LHCN-M2 (cell line): ENCODE measurements at places on chromosomes 1 and 21. TPM values are rescaled to one million over a fixed set of nuclear protein-coding genes. Genes with fewer than 3 reads are reported as not detected.
A peak's percentile ranks its signal among the peaks of the same experiment; 100 is the strongest.

DNA sequence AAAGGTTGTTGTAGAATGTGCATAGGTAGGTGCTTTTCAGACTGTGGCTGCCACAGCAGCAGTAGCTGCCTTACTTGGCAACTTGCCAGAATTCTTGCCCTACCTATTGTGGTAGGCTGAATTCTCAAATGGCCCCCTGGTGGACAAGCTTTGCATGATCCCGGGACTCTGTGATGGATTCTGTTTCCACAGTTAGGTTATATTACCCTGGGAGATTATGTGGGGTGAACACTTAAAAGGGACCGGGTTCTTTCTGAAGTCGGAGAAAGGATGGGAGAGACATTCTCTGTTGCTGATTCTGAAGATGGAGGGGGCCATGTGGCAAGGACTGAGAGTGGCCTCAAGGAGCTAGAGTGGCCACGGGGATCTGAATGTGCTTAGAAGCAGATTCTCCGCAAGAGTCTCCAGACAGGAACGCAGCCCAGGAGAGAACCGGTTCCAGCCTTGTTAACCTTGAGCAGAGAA, 32.1 kb upstream of the KCNE1 start:
- DNase-seq: peak; percentile 75

DNA sequence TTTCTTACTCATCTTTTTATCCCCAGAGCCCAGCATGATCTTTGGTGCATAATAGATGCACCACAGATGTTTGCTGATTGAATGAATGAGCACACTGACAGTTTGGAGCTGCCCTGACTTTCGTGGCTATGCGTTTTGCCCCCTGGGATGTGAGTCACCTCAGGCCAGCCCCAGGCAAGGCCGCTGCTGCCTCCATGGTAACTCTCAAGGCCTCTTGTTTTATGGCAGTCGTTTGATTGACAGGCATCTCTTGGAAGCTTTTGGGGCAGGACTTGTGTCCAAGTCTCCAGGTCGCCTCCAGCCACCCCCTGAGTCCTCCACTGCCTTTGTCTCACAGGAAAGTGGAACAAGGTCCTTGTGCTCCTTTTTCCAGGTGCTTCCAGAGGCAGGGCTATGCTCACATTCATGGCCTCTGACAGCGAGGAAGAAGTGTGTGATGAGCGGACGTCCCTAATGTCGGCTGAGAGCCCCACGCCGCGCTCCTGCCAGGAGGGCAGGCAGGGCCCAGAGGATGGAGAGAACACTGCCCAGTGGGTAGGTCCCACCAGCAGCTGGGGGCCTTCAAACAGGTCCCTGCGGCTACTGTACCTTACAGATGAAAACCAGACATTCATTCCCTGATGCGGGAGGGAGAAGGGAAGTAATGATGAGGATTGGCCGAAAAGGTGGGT, 11.2 kb downstream of the PSEN2 start:
- DNase-seq: no peak

- DNase-seq: no peak
These were observed 319 bp downstream of the HES2 start for GRCh38 chr1:6419397-6419803.

DNA sequence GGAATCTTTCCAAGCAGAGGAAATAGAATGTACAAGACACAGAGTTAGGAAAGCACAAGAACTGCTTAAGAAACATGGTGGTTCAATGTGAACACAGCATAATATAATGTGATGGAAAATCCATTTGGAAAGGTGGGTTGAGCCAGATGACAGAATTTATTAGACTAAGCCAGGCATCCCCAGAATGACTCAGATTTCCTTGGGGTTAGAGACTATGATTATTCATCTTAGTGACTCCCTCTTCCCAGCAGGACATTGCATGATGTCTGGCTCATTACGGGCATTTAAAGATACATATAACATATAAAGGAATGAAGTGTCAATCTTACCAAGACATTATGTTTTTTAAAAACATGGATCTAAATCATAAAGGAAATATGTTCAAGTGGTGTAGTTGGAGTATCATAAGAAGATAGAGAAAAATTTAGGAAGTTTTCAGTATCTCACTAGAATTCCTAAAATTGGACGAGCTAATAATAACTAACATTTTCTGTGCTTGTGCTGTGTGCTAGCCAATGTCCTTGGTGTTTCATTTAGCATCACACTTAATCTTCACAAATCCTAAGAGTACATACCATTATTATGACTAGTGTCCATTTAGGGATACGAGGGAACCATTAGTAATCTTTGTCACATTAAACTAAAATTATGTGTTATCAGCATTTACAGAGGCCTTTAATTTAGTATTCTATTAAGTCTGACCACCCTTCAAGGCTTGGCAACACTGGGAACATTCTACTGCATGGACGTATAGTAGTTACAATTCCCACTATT, 41.0 kb upstream of the ST6GALNAC5 start:
- peak; percentile 84 for DNase-seq

GRCh38 chr1:185328255-185328654, 11.2 kb upstream of the IVNS1ABP start:
- no peak for DNase-seq

DNA sequence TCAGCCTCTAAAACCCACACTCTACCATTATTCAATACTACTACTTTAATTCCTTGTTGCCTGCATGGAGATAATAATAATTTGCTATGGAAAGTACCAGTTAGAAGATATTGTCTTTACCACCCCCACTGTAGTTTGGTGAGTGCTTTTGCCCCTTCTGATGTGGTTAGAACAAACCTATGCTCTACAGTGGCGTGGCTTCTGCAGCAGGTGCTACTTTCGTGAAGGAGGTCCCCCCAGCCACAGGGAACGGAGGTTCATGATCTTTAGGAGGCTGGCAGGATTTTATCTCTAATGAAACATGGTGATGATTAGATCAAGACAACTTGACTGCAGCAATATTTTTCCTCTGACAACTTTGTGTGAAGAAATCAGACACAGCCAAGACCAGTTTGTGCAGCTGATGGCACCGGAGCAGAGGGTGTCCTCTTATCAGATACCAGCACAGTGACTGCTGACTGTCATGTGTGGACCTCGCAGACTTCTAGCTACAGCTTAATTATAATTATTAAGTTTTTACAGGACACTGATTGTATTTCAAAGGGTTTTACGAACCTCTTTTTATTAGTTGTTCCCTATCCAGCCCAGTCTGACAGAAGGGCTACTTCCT, 10.7 kb upstream of the TCHH start:
- no peak for DNase-seq

DNA sequence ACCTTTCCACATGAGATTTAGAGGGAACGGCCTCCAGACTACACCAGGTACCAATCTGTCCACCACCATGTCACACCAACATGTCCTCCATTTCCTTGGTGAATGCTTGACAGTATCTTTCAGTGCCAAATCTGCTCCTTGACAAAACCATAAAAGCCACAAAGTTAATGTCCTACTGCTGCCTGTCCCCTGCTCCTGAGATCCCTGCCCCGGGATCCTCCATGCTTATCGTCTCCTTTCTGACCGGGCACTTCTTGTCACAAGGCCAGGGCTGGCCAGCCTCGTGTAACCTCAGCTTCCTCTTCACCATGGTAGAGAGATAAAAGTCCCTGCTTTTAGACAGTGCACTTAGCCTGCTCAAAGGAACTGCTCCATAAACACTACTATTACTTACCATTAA, 136.2 kb downstream of the NAV1 start:
- DNase-seq: no peak

DNA sequence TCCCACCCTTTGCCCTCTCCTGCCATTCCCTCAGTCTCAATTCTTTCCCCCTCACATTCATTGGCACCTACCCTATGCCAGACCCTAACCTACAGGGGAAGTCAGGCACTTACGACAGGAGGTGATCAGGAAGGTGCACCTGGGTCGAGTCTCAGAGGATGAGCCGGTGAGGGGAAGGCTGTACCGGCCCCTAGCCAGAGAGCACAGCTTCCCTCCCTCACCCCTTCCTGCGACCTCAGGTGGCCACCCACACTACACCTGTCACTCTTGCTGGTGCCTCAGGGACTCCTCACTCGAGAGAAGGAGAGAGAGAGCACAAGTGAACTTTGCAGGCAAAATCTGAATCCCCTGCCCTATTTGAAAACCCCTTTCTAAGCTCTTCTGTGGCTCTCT, 1.7 kb upstream of the MYOM3 start:
- DNase-seq: no peak

- no peak for DNase-seq
These were observed 40.8 kb upstream of the ACOT11 start for GRCh38 chr1:54507033-54507870.

- no peak for DNase-seq
These were observed 13.1 kb upstream of the USP1 start for GRCh38 chr1:62423580-62424242.

DNA sequence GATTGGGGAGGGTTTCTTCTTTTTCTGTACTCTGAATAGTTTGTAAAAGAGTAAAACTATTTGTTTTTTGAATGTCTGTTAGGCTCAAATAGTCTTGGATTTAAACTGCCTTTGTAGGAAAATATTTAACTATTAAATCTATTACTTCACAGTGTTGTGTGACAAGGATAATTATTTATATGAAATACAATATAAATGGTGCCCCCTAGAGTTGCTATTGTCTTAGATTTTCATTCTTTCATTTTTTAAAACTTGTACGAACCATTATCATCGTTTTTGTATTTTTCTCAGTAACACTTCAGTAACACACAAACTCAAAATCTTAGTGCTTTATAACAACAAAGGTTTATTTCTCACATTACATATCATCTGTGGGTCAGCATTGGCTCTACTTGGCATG, 37.4 kb downstream of the C1orf185 start:
- no peak for DNase-seq

DNA sequence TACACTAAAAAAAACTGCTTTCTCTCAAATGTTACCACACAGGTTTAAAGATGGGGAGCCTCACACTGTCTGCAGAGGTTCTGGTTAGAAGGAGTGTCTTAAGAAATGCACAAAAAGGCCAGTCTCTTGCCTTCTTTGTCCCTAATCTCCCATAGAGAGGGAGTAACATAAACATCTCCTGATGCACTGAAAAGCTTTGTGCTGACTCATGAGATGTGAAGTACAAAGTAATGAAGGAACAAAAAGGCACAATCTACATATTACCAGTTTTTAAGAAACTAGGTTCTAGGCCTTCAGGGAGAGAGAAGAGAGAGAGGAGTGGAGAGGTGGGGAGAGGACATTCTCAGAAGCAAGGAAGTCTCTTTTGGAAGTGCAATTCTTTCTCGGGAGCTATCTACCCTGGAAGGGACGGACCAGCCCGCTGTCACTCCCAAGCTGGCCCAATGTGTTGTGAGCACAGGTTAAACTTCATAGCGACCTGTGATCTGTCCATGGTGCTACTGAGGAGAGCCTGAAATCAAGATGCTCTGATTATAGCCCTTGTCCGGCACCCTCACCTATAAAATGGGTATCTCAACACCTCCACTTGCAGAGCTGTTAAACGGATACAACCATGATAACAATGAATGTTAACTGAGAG, 458.1 kb downstream of the DISC1 start:
- DNase-seq: peak; percentile 12

DNA sequence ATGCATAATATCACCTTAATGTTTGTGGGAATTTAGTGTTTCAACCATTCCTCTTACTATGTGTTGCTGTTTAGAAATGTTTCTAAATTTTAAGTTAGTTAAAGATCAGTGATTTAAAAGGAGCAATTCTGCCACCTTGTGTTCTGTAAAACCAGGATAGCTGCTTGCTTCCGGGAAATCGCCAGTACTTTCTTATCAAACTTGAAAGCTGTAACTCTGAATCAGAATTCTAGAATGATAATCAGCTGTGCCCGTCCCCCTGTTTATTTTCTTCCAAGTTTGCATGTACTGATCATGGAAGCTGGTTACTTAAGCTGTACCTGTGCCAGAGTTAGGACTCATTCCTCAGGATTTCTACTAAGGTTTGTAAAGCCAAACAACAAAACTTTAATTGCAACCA, 656.4 kb downstream of the LTN1 start:
- peak; percentile 68 for DNase-seq

FYB2 gene
- not detected in 2 replicates for total RNA-seq

DNA sequence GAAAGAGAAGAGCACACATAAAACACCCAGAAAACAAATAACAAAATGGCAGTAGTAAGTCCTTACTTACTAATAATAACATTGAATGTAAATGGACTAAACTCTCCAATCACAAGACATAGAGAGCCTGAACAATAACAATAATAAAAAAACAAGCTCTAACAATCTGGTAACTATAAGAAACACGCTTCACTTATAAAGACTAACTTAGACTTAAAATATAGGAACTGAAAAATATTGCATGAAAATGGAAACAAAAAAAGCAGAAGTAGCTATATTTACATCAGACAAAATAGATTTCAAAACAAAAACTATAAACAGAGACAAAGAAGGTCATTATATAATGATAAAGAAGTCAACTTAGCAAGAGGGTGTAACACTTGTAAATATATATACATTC, 83.1 kb upstream of the LYPLAL1 start:
- DNase-seq: no peak

CORT gene
- total RNA-seq: not detected in 2 replicates

TMOD4 gene
- total RNA-seq: 0.34 TPM in 1 of 2 replicates, not detected in the other

CASQ2 gene
- 0.17 and 0.19 TPM in 2 replicates for total RNA-seq

DNA sequence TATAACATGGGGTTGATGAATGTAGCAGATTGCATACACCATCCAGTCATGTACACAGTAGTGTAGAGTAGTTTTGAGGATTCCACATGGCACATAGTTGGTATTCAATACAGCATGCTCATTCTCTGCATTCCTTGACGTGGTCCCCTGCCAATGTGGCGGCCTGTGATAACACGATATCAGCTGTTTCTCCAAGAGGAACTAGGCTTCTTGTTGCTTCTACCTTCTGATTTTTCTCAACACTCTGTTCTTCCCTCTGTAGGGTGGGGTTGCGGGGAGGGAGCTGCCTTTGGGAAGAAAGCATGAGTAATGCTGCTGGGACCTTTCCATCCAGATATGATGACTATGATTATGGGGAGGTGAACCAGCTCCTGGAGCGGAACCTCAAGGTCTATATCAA, 19.4 kb downstream of the SESN2 start:
- no peak for DNase-seq

- DNase-seq: no peak
These were observed 17.3 kb downstream of the KCTD3 start for GRCh38 chr1:215584389-215584788.

GRCh38 chr1:161300478-161300877, 9.3 kb downstream of the MPZ start:
- no peak for DNase-seq

LCE2A gene
- not detected in 2 replicates for total RNA-seq

- peak; percentile 87 for DNase-seq
These were observed 236.5 kb upstream of the JUN start for GRCh38 chr1:59020151-59020997.

DNA sequence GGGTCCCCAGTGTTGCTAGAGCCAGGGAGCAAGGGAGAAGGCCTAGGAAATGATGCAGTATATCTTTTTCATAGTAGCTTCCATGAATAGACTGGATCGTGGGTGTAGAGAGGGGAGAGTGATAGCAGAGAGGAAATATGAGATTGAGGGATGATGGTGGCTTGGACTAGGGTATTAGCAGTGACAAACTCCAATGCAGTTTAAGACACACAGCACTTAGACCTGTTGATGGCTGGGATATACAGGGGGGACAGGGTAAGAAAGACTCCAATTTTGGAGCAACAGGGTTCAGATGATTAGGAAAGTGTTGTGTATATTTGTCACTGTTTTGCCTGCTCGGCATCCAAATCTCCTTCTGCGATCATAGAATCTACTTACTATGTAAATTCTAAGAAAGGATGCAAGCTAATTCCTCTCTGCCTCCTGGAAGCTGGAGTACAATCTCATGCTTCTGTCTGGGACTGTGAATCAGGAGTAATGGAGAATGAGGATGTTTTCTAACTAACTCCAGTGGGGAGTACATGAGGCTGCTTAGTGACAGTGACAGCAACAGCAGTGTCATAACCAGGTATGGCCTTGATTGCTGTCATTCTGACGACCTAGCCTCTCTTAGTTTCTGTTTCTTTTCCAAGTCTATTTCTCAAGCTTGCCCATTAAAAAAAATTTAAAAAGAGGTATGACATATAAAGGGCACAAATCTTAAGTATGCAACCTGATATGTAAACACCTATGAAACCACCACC, 47.5 kb downstream of the SYDE2 start:
- no peak for DNase-seq
